Putamen (tissue), 1 donor: ENCODE measurements at places on chromosomes 12 and 14.

DNA sequence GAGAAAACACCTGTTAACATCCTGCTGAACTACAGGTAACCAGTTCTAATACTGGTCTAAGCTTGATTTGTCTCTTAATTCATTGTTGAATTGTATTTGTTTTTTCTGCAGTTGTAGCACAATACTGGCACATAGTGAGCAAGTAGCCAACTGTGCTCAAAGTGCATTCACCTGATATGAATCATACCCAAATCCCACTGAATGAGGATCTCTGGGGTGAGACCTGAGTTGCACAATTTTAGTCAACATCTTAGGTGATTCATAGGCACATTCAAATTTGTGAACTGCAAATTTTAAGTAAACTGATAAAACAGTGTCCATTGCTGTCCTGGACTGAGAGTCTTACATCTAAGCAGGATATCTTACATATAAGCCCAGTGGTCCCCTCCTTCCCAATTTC, 12.8 kb downstream of the KCNC2 start:
- no peak for DNase-seq

GRCh38 chr14:79407572-79407971, 803.7 kb downstream of the DIO2 start:
- DNase-seq = no peak

- DNase-seq = peak; percentile 63
Measured at GRCh38 chr12:124359671-124360581, 65.0 kb downstream of the RFLNA start.

GRCh38 chr14:37045340-37046061, 126.9 kb downstream of the SLC25A21 start:
- DNase-seq = no peak

GRCh38 chr12:117064596-117064995, 34.6 kb downstream of the TESC start:
- no peak for DNase-seq

DNA sequence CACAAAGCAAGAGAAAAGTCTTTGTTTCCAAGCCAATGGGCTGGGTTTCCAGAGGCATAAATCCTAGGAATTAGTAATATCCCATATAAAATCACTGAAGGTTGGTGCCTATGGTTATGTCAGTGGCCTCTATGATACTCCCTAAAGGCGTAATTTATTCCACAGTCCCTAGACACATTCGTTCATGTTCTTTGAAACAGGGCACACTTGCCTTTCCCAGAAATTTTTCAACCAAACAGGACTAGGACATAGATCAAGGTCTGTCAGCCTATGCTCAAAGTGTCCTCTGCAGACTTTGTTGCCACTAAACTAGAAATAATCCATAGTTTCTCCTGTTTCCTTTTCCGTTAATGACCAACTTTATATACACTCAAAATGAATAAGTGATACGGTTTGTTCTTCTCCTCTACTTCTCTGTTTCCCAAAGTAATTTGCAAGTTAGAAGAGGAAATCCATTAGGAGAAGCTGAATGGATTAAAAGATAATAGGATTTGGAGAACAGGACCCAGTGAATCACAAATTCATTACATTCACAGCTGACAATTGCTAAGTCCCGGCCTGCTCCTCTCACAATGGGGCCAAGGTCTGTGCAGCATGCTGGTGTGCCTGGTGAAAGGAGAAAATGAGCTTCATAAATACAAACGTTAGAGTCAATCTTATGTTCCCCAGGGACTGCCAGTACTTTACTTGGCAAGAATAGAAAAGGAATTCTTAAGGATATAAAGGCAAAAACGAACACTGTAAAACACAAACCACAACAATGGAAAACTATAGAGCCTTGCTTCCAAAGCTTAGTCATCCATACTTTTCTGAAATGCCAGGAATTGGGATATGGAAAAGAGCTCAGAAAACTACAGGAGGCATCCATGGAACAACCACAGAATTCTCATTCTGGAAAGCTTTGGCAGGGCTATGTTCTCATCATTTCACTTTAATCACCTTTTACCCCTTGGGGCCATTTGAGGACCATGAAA, 966.2 kb downstream of the NRXN3 start:
- DNase-seq = no peak

- DNase-seq = no peak
Measured at GRCh38 chr12:25276199-25276937, 25.6 kb upstream of the KRAS start.

DNA sequence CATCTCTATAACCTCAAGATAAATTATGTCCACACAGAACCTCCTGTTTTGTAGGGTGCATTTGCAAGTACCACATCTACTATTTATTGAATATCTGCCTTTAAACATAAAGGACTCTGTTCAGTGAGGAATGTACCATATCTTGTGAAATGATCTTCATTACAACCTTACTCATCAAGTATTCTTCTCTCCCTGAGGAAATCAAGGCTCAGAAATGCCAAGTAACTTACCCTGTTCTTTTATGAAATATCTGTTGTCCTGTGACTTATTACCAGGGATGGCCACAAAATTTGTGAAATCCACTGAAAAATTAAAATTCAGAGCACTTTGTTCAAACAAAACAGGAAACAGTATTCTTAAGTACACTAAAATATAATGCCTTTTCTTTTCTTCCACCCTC, 366.7 kb downstream of the GALC start:
- DNase-seq = no peak

- DNase-seq = no peak
Measured at GRCh38 chr14:105229099-105229655, 19.2 kb upstream of the BTBD6 start.

DNA sequence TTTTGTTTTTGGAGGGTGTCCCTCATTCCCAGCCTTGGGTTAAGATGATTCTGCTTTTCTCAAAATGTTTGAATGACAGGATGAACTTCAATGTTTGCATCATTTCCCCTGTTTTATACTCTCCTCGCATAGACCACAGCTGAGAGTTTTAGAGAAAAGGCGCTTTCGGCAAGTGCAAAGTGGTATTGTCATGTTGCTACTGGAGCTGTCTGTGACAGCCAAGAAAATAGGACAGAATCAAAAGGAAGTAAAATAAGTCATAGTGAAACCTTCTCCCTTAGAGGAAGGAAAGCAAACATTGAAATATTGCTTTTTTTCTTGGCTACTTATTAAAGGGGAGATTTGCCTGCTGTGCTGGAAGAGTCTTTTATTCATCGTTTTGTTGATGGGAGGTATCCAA, 33.5 kb upstream of the ARHGAP5 start:
- DNase-seq = peak; percentile 25

- DNase-seq = no peak
Measured at GRCh38 chr12:111339321-111339938, 29.5 kb downstream of the PHETA1 start.

DNA sequence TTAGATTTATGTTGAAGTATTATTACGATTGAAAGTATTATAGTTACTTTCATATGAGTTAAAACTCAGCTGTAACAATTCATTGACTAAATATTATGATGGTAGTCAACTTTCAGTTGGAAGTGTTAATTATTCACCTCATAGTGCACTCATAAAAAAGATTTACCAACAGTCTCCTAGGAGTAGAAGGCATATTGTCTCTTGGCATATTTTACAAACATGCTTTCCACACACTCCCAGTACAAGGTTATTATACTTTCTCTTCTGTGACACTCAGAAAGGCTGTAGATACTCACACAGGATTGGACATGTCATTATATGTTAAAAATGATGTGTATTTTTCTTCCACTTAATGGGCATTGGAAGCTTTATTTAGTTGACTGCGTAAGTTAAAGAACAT, 147.1 kb downstream of the NPAS3 start:
- DNase-seq = no peak

- DNase-seq = no peak
Measured at GRCh38 chr14:65321370-65321875, 91.1 kb upstream of the FUT8 start.

- DNase-seq = no peak
Measured at GRCh38 chr12:22667122-22667521, 42.2 kb downstream of the ETNK1 start.

- DNase-seq = no peak
Measured at GRCh38 chr12:78388461-78388860, 476.1 kb upstream of the SYT1 start.

DNA sequence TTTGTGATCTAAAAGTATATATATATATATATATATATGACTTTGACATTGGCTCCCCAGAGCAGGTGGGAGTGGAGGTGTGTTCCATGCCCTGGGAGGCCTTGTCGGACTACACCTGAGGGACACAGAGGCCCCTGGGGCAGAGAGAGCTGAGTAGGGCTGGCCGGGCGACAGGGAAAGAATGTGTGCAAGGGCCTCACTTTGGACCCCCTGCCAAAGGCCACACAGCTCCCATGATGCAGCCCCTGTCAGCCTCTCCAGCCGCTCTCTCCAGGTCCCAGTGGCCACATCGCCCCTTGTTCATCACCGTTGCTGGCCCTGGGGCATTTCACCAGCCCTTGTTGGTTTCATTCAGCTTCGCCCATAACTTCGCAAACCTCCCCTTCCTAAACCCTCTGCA, 123.9 kb downstream of the BCL11B start:
- no peak for DNase-seq

DNA sequence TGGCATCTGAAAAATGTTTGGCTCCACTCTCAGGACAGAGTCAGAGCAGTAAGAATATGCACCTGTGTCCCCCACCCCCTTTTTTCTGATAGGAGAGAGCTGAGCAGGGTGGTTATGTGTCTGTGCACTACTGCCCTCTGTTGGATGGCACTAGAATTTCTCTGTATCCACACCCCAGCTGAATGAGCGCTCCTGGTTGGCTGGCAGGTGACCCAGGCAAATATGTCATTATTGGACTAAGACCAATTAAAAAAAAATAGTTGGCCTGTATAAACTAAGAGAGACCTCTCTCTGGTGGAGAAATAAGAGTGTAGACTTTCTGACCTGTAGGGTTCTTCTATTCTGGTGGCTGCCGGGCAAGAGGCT, 107.0 kb downstream of the PTCSC3 start:
- peak; percentile 54 for DNase-seq

GRCh38 chr12:93614917-93615596, 42.6 kb downstream of the SOCS2 start:
- DNase-seq = no peak

- no peak for DNase-seq
Measured at GRCh38 chr14:88064841-88065240, 59.9 kb downstream of the GPR65 start.

GRCh38 chr12:105783983-105784947, 354.5 kb downstream of the NUAK1 start:
- peak; percentile 16 for DNase-seq

- DNase-seq = no peak
Measured at GRCh38 chr12:63397807-63398206, 246.8 kb upstream of the AVPR1A start.

DNA sequence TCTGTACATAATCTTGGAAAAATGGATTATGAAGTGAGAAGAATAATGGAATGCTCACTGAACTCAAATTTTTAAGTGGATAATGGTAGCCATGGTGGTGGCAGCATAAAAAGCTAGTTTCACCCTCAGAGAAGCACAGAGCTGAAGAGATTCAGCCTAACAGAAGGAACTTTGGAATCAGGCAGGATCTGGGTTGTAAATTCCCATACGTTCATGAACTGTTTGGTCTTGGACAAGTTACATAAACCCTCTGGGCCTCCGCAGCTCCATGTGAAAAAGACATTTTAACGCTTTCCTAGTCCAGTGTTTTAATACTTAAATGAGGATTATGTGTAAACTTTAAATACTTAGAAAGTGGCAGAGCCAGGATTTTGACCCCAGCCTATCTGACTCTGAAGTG, 26.6 kb downstream of the JKAMP start:
- no peak for DNase-seq

DNA sequence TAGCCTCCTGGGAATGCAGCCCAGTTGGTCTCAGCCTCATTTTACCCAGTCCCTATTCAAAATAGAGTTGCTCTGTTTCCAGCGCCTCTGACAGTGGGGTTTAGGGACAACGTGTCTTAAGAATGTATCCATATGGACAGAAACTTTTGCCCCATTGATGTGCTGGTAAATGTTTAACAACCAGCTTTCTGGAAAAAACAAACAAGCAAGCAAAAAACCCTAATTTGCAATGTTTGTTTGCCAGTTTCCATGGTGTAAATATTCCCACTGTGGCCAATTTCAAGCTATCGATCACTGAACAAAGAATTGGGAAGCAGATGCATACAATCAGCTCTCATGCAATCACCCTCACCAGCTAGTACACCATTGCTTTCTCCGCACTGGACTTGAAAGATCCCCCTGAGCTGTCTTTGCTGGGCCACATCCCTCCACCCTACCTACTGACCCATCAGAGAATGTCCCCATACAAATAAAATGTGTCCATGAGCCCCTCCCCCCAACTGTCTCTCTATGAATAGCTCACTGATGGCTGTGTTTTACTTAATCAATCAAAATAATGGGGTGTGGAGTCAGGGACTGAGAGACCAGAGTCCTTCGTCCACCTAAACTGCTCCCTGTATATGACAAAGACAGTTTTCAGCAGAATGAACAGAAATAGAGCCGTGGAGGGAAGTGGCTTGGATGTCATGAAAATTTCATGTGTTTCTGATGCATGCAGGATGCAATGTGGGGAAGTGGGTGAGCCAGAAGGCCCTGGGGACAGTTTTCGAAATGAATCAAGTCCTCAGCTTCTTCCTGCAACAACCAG, 40.8 kb downstream of the CCDC60 start:
- peak; percentile 46 for DNase-seq

DNA sequence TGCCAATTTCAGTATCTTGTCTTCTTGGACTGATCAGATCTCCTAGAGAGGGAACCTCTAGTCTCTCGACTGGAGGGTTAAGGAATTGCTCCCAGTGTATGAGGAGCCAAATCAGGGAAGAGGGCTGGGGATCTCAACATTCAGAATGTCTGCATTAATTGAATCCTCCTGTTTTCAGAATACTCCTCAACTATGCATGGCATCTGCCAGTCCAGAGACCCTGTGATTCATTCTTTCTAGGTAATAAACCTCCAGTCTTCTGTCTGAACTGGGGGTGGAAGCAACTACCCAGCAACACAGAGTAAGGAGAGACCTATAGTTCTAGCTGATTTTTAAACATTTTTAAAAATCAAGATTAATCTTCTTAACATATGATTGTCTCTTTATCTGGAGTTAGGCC, 92.7 kb downstream of the AKAP6 start:
- no peak for DNase-seq

DNA sequence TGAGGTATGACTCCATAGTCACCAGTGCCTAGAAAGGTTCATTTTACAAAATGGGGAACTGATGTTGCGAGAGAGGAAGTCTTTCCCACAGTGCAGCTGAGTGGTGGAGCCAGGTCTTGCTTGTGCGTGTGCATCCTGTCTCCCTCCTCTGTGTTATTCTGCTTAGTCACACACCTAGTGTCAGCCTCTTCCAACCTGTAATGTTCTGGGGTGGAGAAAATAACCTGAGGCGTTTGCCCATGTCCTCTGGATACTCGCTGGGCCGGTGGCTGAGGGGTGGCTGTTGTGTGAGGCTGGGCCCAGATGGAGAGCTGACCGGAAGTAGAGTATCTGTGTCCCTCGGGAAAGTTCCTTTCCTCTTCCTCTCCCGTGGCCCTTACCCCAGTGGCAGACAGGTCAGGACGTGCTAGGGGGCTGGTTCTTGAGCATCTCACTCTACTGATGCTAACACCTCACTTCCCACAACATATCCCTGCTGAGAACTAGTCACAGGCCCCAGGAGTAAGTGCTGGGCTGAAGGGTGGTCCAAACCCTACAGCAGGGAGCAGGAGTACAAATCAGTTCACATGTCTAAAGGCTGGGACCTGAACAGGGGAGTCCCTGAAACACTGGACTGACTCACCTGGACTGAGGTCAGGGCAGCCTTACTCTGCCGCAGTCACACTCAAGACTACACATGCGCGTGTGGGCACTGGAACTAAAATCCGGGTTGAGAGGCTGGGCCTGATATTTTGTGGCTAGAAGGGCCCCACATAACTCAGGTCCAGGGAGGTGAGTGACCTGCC, 7.0 kb downstream of the MLF2 start:
- DNase-seq = no peak

GRCh38 chr12:24815114-24815423, 133.8 kb downstream of the BCAT1 start:
- DNase-seq = no peak

- peak; percentile 48 for DNase-seq
Measured at GRCh38 chr12:104605685-104606084, 148.9 kb downstream of the CHST11 start.
